ENCODE measurements at places on chromosomes 1 and 21.

GRCh38 chr1:78829644-78830043 lies 176.9 kb downstream of the ADGRL4 start:
- no peak for DNase-seq

- no peak for DNase-seq
Measured at GRCh38 chr1:82587371-82587770, 786.6 kb downstream of the ADGRL2 start.

DNA sequence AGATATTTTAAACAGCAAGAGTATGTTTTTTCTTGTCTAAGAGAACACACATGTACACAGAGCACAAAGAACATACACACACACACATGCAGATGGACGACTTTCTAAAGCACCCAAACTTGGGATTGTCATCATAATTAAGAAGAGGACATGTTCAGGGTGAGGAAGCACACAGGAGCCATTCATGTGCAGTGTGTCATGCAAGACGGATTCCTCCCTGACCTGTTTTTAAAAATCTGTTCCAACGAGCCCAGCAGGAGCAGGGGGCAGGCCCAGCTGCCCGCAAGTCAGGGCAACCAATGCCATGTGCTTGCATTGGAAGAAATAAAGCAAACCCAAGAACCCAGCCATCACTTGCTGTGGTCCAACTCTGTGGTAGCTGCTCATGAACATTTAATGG lies 167.3 kb upstream of the ZNF644 start:
- DNase-seq = no peak

GRCh38 chr1:46148318-46148717 lies 15.9 kb upstream of the PIK3R3 start:
- no peak for DNase-seq

DNA sequence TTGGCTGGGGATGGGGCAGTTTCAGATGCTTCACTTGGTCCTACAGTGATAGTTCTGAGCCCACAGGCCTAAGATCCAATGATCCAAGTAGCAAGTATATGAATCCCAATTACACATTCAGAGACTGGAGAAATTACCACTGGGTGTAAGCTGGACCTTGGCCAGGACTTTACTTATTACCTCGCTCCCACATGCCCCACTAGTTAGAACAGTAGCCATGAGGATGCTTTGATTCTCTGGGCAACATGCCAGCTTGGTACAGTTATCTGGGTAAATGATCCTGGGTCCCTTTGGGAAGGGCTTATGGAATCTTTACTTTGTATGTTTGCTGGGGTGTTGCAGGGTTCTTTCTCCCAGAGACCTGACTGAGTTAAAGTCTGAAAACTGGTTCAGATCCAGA lies 5.0 kb upstream of the FCAMR start:
- DNase-seq = no peak

GRCh38 chr1:205270271-205270670 lies 42.5 kb downstream of the TMCC2 start:
- DNase-seq = no peak

GRCh38 chr1:28172713-28173150 lies 3.8 kb downstream of the PTAFR start:
- DNase-seq = no peak

GRCh38 chr1:71792264-71792663 lies 490.1 kb downstream of the NEGR1 start:
- DNase-seq = no peak

DNA sequence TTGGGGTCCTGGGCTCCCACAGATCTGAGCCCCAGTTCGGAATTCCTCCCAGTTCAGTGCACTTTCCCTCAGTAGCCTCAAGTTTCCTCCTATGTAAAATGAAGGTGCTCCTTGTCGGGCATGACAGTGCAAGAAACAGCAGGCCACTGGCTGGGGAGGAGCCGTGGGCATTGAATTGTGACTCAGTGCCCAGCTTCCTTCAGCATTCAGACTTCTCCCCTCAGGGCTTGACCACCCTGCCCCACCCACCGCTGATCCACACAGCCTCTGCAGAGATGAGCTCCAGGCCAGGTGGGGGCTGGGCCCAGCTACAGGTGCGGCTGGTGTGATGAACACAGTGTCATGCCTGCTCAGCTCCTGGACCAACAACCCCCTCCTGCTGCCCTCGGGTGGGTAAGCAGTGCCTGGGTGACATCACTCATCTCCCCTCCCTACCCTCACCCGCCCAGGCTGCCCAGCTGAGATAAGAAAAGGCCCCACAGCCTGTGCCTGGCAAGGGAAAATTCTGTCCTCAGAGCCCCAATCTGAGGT lies 4.9 kb downstream of the MOB3C start:
- no peak for DNase-seq

DNA sequence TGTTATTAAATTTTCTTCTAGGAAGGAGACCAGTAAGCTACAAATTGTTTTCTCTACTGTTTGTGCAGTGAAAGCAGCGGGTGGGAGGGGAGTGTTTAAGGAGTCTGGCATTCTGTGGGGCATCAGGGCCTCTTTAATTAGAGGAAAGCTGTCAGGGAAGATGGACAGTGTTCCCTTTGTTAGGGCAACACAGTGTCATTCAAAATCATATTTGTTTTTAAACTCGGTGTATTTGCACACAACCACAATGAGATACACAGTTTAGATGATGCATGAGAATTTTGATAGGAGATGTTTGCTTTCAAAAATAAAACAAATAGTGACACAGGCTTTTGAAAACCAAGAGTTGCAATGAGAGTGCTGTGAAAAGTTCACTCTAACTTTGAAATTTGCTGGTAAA lies 15.1 kb upstream of the ST6GALNAC3 start:
- DNase-seq = no peak

DNA sequence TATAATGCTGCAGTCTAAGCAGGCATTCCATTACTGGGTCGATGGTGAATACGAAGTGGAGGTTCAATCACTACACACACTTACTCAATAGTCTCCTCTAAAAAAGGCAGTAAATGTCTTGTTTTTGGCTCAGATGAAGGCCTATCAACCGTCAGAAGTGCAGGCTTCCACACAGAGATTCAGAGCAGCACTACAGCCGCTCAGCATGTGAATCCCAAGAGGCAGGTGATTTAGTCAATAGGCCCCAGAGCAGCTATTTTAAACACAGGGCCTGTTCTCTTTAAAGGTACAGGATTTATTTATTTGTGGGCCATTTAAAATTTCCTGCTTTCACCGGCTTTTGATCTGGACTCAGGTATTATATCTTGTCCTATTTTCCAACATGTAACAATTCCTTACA lies 293.7 kb downstream of the RGS7 start:
- DNase-seq = no peak

- no peak for DNase-seq
Measured at GRCh38 chr1:155113450-155113980, 14.2 kb upstream of the EFNA1 start.

Measured in astrocyte of the spinal cord (primary cell).